Stimulated activated CD4-positive, alpha-beta T cell treated with anti-CD3 and anti-CD28 coated beads, Interleukin-1b, Interleukin-23, amount 100 ng/mL, for 4 hours (primary cell): ENCODE measurements at places on chromosomes 1 and 21.

DNA sequence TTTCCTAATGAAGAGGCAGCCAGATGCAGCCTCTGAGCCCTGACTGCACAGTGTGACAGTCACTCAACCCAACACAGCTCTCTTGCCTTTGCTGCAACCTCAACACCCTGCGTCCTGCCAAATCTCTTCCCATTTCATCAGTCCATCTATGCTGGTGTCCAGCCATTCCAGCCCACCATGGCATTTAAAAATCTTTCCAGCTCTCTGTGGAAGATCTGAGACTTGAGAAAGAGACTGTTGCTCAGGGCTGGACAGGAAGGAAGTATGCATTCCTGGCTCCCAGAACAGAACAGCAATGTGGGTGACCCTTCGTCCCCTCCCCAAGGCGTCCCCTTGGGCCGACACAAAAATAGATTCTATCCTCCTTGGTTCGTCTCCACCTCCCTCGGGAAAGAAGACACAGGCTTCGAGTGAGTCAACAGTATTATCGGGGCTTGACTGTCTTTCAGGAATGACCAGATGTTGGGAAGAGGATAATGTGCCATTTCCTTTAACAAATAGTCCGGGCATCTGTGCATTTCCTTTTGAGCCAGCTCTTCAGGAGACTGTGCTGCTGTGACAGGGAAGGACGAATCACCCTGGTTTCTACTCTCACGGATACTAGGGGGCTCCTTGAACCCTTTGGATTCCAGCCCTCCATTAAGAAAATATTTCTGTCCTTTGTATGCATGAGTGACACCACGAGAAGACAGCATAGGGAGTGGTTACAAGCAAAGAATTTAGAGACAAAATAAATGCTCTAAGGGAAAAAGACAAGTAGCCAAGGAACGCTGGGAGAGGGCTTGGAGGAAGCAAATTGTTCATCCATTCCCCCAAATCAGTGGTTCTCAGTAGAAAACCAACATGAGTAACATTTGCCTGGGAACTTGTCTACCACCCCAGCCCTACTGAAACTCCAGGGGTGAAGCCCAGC, 111.4 kb upstream of the CDC42BPA start:
- DNase-seq, result no peak

GRCh38 chr1:59819566-59820438, 5.1 kb downstream of the HOOK1 start:
- DNase-seq, result no peak

DNA sequence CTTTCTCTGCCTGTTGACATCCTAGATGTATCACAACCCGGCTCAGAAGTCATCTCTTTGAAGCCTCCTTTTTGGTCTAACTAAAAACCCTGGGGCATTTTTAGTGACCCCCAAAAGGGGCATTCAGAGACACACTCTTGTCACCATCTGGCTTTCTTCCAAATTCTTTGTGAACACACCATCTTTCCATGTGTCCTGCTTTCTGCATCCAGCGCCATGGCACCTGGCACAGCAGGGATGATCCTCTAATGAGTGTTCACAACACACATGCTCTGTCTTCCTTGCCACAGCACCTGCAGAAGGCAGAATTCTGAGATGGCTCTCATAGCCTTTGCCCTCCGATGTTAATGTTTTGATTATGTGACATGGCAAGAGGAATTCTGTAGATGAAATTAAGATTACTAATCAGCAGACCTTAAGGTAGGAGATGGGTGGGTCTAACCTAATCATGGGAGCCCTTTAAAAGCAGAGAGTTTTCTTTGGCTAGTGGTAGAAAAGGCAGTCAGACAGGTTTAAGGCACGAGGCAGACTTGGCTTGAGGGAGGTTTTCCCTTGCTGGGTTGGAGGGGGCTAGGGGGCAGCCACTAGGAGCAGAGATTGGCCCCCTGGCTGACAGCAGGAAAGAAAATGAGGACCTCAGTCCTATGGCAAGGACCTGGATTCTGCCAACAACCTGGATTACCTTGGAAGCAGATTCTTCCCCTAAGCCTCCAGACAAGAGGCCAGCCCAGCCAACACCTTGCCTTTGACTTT, 4.9 kb upstream of the TMEM61 start:
- DNase-seq, result no peak

- DNase-seq, result no peak
Observed at GRCh38 chr1:60564916-60565750, 491.6 kb upstream of the C1orf87 start.

DNA sequence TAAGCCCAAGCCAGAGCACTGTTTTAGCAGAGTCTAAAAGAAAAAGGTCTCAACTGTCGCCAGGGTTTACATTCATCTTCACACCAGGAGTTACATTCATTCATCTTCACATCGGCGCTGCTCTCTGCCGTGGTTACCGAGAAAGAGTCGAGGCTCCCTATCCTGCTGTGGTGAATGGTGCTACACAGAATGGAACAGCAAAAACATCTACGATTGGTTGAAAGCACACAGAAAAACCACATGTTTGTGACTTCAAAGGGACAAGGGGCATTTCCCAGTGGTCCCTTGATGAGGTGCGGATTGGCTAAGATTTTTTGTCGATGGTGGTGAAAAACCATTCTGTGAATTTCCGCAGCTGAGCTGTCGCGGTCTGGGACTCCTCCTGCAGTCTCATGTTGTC, 231.1 kb downstream of the SIPA1L2 start:
- DNase-seq, result no peak

DNA sequence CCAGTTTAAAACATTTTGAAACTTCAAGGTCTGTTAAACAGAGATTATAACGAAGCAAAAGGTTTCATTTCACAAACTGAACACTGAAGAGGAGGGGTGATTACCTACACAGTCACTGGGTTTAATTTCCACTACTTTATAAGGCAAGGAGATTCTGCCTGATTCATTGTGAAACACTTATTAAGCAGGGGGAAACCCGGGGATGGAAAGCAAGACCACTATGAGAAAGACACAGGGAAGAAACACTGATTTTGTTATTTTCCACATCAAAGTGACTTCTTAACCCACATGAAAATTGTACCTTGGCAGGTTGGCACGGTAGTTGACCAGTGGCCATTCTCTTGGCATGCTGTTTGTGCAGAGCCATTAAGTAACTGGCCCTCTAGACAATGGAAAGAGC, 8.1 kb upstream of the F5 start:
- no peak for DNase-seq

- DNase-seq, result no peak
Observed at GRCh38 chr1:59292562-59292961, 4.3 kb upstream of the FGGY start.

DNA sequence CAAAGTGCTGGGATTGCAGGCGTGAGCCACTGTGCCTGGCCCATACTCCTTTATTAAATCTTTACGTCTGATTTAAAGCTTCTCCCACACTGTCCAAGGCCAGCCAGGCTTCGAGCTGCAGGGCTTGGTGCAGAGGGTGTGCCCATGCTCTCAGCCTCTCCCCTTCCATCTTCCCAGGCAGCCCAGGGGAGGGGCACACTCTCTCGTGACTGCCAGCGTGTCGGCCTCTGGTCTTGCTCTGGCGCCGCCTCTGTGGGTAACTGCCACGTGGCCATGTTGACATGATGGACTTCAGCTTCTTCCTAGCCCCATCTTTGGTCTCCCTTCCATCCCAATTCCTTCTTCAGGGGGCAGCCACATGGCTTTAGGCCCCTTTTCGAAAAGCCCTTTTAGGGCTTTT, 4.7 kb downstream of the GPR137B start:
- DNase-seq, result no peak

DNA sequence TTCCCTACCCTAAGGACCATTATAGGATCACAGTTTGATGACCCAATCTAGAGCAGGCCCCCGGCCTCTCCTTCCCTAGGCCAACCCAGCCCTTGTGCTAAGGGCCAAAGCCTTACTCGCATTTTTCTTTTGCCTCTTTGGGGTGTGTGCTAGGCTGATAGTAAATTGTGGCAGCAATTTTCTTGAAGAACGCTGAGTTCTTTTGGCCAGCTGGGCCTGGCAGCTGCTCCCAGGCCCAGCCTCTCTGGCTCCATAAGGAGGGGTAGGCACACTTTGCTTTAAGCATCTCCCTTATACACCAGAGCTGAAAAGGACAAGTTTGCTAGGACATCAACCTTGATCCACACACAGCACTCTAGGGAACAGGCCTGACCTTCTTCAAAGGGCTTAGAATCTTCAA, 4.2 kb downstream of the OLFML2B start:
- DNase-seq, result no peak

DNA sequence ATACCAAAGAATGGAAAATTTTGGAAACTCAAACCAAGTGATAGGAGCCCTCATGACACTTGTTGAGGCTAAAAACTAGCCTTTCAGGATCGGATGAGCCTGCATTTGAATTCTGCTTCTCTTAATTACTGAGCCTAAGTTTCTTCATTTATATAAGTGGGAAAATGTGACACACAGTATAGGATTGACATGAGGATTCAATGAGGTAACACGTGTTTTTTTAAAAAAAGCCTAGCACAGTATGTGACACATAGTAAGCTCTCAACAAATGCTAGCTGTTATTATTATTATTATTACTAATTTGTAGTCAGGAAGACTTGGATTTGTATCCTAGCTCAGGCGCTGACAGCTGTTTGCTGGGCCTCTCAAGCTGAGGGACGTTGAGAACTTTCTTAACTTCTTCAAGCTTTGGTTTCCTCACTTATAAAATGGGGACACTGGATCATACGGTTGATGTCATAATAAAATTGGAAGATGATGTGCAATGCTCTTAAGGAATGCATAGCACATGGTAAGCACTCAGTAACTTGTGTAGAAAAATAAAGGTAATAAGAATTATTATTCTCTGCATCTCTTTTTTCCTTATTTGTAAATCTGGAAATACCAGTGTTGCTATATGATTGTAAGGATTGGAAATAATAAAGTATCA, 55.4 kb upstream of the JUN start:
- DNase-seq, result no peak
